ENCODE measurements at places on chromosomes 2 and 18.

- DNase-seq, result no peak
These were observed 133.8 kb downstream of the MEIS1 start for GRCh38 chr2:66568650-66569300.

DNA sequence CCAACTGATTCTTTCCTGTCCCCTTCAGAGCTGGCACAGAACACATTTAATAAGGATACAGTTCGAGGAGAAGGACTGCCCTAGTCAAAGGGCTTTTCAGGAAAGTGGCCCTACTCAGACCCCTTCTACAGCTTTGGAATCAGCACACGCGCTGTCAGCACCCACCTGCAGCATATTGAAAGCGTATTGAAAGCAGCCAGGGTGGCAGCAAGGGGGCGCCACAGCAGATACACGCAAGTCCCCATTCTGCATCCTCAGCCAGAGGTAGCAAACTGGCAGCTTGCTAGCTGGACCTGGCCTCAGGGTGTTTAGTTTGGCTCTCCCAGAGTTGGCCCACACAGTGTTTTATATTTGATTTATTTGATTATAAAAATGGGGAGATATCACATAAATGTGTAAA lies 101.0 kb upstream of the NT5C1B start:
- DNase-seq, result no peak

DNA sequence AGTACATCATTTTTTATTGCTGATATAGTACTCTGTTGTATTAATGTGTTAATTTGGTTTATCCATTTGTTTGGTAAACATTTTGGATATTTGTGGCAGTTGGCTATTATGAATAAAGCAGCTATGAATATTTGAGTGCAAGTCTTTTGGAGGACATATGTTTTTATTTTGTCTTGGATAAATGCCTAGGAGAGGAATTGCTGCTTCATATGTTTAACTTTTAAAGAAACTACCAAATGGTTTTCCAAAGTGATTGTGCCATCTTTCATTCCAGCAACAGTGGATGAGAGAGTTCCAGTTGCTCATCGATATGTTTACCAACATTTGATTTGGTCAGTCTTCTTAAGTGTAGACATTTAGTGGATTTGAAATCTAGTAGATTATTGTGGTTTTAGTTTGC lies 51.8 kb downstream of the MERTK start:
- DNase-seq, result no peak

GRCh38 chr18:58228176-58228575 lies 184.2 kb downstream of the NEDD4L start:
- no peak for DNase-seq

DNA sequence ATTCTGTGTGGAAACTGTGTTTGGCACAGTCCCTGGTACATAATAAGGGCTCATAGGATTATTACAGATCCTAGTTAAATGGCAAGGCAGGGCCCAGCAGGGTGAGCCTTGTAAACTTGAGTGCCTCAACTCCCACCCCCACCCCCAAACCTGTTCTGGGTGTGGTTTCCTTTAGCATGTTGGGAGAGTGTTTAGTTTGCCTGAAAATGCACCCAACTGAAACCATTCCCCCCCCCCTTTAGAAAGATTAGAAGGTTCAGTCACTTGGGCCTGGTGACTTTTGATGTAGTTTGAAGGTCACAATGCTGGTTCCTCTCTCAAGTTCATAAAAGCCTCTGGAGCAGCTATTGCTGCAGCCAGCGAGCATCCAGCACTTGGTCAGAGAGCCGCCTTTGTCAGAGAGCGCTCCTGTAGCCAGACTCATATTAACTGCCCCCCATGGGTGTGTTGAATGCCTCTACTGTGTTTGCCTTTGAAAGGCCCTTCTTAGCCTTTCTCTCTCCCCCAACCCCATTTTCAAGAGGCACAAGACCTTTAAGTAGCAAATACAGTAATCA lies 113.7 kb downstream of the SPTBN1 start:
- DNase-seq, result no peak

- DNase-seq, result no peak
These were observed 24.2 kb downstream of the PRPF40A start for GRCh38 chr2:152693033-152693432.

DNA sequence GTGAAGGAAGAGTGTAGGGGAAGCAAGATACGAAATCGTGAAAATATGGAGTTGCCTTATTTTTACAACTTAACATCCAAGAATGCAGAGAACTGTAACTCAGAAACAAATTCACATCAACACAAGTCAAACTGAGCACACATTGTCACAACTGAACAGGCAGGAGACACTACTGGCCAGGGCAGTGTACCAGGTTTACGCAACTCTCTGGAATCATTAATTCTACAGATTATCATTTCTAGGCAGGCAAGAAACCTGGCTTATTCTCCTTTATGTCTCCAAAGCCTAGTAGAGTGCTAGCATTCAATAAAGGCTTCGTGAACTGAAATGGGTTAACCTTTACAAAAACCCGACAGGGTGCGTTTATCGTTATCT lies 584 bp downstream of the COA5 start:
- no peak for DNase-seq

GRCh38 chr2:217597681-217598080 lies 405.1 kb downstream of the TNS1 start:
- no peak for DNase-seq

Measured in right forelimb (tissue), 1 donor.